ENCODE measurements at places on chromosomes 5 and 9.
A peak's percentile ranks its signal among the peaks of the same experiment; 100 is the strongest.

DNA sequence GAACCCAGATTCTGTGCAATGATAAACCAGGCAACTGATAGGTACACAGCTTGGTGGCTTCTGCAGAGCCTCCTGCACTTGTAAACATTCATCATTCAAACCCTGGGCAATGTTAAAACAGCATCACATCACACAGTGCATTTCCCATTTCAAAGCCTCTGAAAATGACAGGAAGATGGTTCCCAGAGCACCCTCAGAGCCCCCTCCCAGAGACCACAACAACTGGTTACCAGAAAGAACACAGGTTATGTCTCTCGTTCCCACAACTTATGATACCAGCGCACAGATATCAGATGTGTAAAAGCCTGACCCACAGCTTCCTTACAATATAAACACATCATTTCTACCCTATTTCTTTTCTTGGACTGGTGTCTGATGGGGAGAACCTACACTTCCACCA is 248.7 kb downstream of the AUH start:
- no peak for DNase-seq

GRCh38 chr9:94017939-94018531 is 62.9 kb upstream of the BARX1 start:
- peak; percentile 71 for DNase-seq

GRCh38 chr9:112120439-112120925 is 54.6 kb downstream of the SUSD1 start:
- no peak for DNase-seq

DNA sequence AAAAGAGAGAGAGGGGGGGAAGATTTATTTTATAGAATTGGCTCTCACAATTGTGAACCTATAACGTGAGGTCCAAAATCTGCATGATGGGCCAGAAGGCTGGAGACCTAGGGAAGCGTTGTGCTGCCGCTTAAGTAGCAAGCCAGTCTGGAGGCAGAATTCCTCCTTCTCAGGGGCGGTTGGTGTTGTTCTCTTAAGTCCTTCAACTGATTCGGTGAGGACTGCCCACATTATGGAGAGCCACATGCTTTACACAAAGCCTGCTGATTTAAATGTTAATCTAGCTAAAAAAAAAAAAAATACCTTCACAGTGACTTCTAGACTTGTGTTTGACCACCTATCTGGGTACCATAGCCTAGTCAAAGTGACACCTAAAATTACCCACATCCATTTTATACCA is 64.2 kb upstream of the CKS2 start:
- no peak for DNase-seq

DNA sequence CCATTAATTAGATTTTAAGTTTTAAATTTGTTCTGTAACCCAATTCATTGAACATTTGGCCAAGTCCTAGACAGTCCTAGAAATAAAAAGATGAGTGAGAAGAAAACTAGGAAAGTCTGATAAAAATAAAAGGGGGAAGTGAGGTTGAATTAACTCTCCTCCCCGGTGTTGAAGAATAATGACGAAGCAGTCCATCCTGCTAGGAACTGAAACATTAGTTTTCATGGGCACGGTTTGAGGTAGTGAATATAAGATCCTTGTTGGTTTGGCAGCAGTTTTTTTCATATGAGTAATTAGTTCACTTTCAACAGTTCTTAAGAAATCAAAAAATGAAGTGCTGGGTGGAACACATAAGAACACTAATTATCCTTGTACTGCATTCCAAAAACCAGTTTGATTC is 103.1 kb downstream of the MTREX start:
- DNase-seq: peak; percentile 94

DNA sequence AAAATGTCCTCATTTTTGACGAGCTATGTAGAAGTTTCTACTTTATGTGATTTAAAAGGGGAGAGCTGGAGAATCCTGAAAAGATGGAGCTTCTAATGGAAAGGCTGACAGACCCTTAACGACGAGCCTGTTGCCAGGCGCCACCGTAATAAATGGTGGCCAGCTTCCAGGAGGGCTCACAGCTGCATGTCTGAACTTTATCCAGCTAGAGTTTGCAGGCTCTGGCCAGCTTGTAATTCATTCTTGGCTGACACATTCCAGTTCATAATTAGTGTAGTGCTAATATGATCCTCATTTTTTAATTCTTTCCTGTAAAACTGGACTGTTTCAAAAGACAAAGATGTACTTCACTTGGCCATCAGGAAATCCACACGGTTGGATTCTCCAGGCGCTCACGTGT is 246.7 kb downstream of the GAS1 start:
- no peak for DNase-seq

DNA sequence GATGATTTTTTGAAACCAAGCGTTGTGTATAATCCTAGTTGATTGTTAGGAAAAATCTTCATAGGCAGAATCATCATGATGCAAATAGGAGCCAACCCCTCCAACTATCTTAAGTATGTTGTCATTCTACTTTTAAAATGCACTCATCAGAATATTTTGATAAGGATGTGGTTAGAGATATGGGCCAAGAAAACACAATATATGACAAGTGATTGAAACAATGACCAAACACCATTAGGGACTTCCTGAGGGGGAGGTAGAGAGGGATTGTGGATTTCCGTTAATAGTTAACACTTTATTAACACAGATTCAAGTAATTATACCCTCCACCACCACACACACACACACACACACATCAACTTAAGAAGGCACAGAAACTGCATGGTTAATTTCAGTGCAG is 143.3 kb downstream of the ARSB start:
- no peak for DNase-seq

- DNase-seq: no peak
Measured at GRCh38 chr9:90499761-90500160, 142.9 kb downstream of the DIRAS2 start.

DNA sequence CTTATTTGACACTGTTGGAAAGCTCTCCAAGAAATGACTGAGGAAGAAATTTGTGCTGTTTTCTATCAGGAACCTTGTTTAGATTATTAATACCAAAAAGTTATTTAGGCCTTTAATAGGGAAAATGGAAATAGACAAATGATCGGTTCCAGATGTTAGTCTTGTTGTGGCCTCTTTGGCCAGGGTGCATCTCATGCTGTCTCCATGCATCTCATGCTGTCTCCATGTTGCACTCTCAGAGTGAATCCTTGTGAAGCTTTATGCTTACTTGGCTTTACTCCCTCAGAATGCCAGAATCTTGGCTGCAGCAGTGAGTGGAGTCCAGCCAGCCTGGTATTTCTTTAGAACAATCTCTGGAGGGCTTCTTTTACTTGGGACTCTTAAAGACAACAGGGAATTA is 185.5 kb downstream of the ARHGAP26 start:
- no peak for DNase-seq

DNA sequence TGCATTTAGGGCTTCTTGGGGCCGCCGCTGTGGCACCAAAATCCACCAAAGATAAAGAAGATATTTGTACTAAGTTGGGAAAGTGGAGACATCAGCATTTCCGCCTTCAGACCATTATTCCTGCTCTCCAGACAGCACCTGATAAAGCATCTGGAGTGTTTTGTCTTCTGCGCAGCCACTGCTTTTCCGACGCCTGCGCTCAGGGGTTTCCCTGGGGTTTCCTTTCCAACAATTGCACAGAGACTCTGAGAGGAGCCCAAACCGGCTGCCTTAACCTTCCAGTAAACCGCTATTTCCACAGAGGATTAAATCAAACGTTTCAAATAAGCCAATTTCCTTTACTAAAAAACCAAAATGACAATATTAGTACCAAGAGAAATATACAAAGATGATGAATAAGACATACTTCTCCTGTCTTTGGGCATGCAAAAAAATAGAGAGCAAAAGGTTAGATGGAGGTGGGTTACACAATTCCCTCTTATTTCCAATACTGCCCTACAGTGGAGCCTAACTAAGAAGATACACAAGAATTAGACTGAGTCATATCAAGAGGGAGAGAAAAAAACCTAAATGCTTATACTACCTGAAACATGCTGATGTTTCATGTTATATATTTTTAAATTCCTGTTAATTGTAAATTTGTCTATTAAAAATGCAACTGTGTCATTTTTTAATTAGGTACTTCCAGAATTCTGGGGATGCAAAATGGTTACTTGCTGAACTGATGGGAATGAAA is 98.4 kb downstream of the MAPKAP1 start:
- peak; percentile 54 for DNase-seq

- DNase-seq: no peak
Measured at GRCh38 chr9:120066315-120066714, 513.7 kb downstream of the CDK5RAP2 start.

- peak; percentile 69 for DNase-seq
Measured at GRCh38 chr5:18202164-18202563, 567.9 kb downstream of the TAF11L14 start.

DNA sequence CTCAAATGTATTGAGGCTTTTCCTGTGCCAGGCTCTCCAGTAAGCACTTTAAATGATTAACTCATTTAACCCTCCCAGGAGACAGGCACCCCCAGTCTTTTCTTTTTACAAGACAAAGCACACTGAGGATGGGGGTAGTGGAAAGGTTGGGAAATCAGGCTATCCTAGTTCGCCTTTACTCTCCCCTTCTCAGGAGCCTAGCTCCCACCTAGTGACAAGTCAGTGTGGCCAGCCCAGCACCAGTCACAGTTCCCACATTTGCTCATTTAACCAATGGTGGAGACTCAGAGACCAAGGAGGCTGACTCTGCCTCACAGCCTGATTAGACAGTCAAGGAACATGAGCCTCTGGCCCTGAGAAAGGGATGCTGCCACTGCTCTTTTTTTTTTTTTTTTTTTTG is 3.5 kb downstream of the ALDH7A1 start:
- DNase-seq: no peak

GRCh38 chr5:78753093-78753531 is 104.5 kb upstream of the LHFPL2 start:
- DNase-seq: no peak

- DNase-seq: no peak
Measured at GRCh38 chr5:111345731-111346130, 121.5 kb downstream of the CAMK4 start.

GRCh38 chr5:456351-457194 is 13.6 kb downstream of the EXOC3 start:
- no peak for DNase-seq

GRCh38 chr9:1879501-1879900 is 135.6 kb upstream of the SMARCA2 start:
- DNase-seq: no peak

DNA sequence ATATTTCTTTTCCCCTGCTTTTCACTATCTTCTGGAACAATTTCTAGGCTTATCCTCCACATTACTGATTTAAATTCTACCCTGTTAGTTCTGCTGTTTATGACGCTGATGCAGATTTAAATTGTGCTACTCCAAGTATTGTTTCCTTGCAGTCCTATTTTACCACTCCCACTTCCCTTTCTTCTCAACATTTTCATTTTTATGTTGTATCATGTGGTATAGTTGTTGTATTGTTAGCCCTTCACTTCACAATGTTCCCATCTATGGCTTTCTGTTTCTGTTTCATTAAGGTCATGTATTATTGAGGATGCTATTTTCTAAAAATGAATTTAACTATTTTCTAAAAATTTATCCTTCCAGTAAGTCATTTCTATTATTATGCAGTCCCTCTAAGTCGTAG is 254.4 kb downstream of the NDUFS4 start:
- peak; percentile 11 for DNase-seq

Data from MV-4-11 (cell line).